ENCODE measurements at places on chromosomes 4 and X. TPM values are rescaled to one million over a fixed set of nuclear protein-coding genes. Genes with fewer than 3 reads are reported as not detected.

- 0 out of 2 replicates have a peak, but pooled peaks cover 2% of the 10 kb centered on the region for H3K4me1 ChIP-seq
- H3K4me3 ChIP-seq: no peak overlapping the region
- DNase-seq: no peak
- H3K27me3 ChIP-seq: no peaks in the 10 kb centered on the region
- H3K27ac ChIP-seq: no peak overlapping the region
These were observed 592.5 kb upstream of the GRIA3 start for GRCh38 chrX:122591546-122591945.

LGI2 gene
- not detected for total RNA-seq

SPANXB1 gene
- not detected for total RNA-seq

CD38 gene
- 0.05 TPM for total RNA-seq

TMPRSS11E gene
- total RNA-seq: not detected

Measured in SJSA1 (cell line).